ENCODE measurements at places on chromosomes 7 and 10.

- DNase-seq: no peak
These were observed 62.7 kb downstream of the NOC3L start for GRCh38 chr10:94300042-94300441.

DNA sequence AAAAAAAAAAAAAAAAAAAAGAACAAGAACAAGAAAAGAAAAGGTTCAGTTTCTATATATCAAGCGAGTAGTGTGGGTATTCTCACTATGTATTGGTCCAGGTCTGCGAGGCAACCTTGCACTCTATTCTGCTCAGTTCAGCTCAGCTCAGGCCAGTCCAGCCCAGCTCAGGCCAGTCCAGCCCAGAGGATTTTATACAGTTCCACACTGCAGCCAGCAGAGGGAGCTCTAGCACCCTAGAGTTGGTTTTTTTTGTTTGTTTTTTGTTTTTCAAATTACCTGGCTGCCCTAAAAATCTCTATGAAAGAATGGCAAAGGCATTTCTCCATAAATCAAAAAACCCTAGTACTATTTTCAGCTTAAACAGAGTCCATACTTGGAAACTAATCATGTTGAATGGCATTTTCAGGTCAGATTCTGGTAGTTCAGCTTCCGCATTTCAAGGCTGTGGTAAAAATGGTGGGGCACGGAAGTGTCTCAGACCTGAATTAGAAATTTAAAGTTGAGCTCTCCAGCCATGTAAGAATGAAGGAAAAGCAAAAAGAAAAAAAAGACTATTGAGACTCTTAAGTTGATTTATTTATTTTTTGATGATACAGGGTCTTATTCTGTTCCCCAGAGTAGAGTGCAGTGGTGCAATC lies 55.2 kb upstream of the GSDME start:
- no peak for DNase-seq

GRCh38 chr7:152751449-152752141 lies 8.0 kb upstream of the ACTR3B start:
- DNase-seq: no peak

- no peak for DNase-seq
These were observed 43.1 kb downstream of the CREB3L2 start for GRCh38 chr7:137958470-137959431.
